Stimulated activated naive B cell treated with anti-CD40 and anti-IgM and Interleukin-4, amounts not matched to agents 10 μg/mL and 1 μg/mL and 100 μg/mL, for 72 hours (primary cell): ENCODE measurements at places on chromosomes 1 and 21.

GRCh38 chr1:6222636-6223035, 13.1 kb downstream of the ICMT start:
- H3K4me1 ChIP-seq = peaks cover 10% of the 10 kb centered on the region
- H3K27me3 ChIP-seq = peaks cover 2% of the 10 kb centered on the region
- peaks cover 48% of the 10 kb centered on the region for H3K36me3 ChIP-seq
- no peak overlapping the region for H3K27ac ChIP-seq
- DNase-seq = no peak
- H3K4me3 ChIP-seq = no peak overlapping the region

DNA sequence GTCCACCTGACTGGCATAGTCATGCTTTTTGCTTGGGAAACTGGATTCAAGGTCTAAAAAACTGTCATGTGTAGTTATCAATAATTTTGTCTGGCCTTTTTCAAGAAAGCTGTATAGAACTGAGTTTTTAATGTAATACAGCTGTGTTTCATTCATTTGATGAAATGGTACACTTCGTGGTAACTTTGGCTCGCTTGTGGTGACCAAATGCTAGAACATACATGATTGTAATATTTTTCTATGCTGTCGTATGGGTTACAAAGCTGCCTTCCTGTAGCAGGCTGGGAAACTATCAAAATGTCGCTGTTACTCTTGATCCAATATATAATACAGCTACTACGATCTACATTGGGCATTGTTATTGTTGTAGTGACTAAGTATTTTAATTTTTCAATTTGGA, 2.1 kb downstream of the LRRC42 start:
- no peak overlapping the region for H3K27ac ChIP-seq
- H3K4me3 ChIP-seq = no peak overlapping the region
- H3K4me1 ChIP-seq = peaks cover 38% of the 10 kb centered on the region
- peaks cover 9% of the 10 kb centered on the region for H3K36me3 ChIP-seq
- H3K27me3 ChIP-seq = no peaks in the 10 kb centered on the region

- H3K4me3 ChIP-seq = peak overlapping the region; percentile 31
- H3K4me1 ChIP-seq = peaks cover 84% of the 10 kb centered on the region
- no peak overlapping the region for H3K27ac ChIP-seq
- H3K27me3 ChIP-seq = peaks cover 70% of the 10 kb centered on the region
- no peaks in the 10 kb centered on the region for H3K36me3 ChIP-seq
- DNase-seq = no peak
Observed at GRCh38 chr1:154867064-154867825, 2.8 kb downstream of the KCNN3 start.

GRCh38 chr1:212696721-212697331, 2.8 kb downstream of the BATF3 start:
- no peak for DNase-seq
- H3K27ac ChIP-seq = peak overlapping the region; percentile 71
- peaks cover 67% of the 10 kb centered on the region for H3K36me3 ChIP-seq
- peak overlapping the region; percentile 88 for H3K4me3 ChIP-seq
